ENCODE measurements at places on chromosomes 6 and 20.

DNA sequence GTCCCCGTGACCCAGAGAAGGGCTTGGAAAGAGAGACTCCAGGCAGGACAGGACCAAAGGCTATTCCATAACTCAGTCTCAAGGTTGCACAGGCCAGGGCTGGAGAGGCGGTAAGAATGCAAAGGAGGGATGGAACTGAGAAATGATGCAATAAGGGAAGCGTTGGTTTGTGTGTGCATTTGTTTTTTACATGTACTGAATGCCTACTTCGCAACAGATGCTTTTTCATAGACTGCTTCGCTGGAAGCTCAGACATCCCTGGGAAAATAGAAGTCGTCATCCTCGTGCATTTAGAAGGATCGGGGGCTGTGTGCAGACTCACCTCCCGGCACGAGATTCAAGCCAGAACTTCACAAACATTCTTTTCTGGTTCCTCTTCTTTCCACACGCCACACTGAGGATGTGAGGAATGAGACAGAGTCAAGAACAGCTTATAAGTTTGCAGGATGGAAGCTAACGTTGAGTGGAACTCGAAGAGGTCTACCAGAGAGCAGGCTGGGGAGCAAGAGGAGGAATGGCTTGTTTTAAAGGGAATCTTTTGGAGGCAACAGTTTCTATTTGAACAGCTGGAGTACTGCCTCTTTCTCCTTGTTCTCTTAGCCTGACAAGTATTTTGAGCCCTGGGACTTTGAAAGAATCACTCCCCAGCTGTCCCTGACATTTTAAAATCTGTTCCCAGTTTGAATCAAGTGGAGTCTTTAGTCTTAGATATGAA lies 19.3 kb upstream of the LY86 start:
- ATAC-seq = no peak

DNA sequence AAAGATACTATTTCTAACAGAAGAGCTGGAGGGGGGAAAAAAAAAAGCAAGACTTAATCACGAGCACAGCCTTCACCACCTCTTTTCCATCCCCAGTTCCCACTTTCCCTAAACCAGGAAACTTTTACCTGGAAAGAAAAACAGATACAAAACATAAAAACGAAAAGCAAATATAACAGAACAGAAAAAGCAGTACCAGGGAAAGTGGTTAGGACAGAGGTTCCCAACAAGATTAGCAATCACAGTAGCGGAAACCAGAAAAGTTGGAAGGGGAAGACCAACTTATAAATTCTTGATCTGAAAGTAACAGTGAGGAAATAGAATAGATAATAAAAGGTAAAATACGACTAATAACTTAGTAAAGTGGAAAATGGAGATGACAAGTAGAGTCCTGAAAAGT lies 1.2 kb downstream of the DDX39B start:
- no peak for ATAC-seq

- peak; percentile 72 for ATAC-seq
These were observed 46.2 kb downstream of the GJA10 start for GRCh38 chr6:89940225-89941027.

- ATAC-seq = no peak
These were observed 195.9 kb downstream of the AKAP7 start for GRCh38 chr6:131331151-131331550.

DNA sequence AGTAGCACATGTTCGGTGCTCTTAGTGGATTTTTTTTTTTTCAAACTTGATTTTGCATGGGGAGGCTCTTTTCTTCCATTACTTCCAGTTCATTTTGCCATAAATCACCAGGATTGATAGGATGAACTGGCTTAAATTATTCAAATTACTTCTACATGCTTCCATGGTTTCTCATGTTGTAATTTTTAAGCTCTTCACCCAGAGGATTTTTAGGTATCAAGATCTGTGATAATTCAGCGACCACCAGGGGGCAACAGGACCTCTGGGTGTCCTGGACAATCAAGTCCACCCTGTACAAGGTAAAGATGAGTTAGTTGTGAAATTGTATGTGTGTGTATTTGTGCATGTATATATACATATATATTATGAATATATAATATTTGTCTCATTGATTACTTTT lies 4.2 kb upstream of the EPHA7 start:
- no peak for ATAC-seq

DNA sequence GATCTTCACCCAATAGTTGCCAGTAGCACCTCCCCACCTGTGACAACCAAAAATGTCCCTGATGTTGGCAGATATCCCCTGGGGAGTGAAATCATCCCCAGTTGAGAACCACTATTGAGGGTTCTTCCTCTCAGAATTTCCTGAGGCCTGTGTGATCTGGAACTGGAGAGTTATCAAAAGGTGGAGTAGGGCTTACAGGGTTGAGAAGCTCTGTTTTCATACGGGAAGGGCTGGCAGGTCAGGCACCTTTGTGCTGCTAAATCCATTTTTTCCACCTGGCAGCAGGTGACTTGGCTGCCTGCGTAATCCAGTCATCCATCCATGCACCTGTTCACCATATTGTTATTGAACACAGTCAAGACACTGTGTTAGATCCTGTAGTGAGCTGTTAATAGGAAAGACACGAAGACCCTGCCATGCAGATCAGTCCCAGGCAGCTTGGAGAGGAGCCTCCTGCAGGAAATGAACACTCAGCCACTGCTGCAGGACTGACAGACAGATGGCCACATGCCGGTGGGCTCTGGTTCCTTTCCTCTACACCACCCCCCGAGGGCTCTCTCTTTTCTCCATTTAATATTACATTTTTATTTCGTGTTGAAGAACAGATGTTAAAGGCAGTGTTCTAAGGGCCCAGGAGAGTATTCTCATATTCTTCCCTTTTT lies 5.4 kb downstream of the DUSP22 start:
- peak; percentile 0 for ATAC-seq

Data from stimulated activated memory B cell treated with anti-CD40 and anti-IgM and Interleukin-4, amounts not matched to agents 10 μg/mL and 1 μg/mL and 100 μg/mL, for 72 hours (primary cell).